ENCODE measurements at places on chromosomes 7 and 10.

DNA sequence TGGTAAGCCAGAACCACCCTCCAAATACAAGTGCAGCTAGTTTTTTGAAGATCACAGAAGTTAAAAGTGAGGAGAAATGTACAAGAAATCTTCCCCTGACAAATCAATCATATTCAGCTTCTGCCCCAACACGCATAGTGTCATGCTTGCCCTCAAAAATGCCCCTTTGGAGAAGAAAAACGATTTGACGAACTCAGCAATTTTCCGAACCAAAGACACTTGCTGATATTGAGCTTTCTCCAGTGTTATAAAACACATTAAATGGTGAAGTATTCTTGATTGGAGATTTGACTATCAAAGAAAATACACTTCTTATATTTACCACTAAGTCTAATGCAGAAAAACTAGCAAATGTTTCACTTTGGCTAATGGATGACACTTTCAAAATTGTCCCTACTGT lies 195.5 kb downstream of the ETV1 start:
- DNase-seq: no peak

GRCh38 chr10:122078965-122079795 lies 90.2 kb downstream of the TACC2 start:
- DNase-seq: no peak

DNA sequence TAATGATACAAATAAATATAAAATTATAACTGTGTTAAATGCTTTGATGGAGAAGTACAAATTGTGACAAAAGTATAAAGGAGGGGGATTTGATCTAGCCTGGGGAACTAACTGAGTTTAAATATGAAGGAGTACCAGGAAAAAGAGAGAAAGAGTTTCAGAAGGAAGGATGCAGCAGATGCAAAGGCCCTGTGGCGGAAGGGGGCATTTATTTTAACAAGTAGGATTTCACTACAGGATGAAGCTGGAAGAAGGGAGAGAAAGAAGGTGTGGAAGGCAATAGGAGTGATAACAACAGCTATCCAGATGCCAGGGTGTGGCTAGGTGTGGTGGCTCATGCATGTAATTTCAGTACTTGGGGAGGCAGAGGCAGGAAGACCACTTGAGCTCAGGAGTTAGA lies 55.8 kb downstream of the AKR1B1 start:
- DNase-seq: no peak

- DNase-seq: no peak
Measured at GRCh38 chr10:123149568-123150270, 1.8 kb downstream of the HMX2 start.

- DNase-seq: no peak
Measured at GRCh38 chr7:80089366-80089765, 45.3 kb upstream of the GNAI1 start.

- DNase-seq: no peak
Measured at GRCh38 chr7:152600266-152600665, 75.7 kb downstream of the XRCC2 start.

GRCh38 chr7:97001221-97001620 lies 4.1 kb upstream of the DLX6 start:
- no peak for DNase-seq

- DNase-seq: no peak
Measured at GRCh38 chr7:71912476-71912875, 499.7 kb downstream of the CALN1 start.

- DNase-seq: no peak
Measured at GRCh38 chr7:19215412-19215811, 70.2 kb upstream of the FERD3L start.

DNA sequence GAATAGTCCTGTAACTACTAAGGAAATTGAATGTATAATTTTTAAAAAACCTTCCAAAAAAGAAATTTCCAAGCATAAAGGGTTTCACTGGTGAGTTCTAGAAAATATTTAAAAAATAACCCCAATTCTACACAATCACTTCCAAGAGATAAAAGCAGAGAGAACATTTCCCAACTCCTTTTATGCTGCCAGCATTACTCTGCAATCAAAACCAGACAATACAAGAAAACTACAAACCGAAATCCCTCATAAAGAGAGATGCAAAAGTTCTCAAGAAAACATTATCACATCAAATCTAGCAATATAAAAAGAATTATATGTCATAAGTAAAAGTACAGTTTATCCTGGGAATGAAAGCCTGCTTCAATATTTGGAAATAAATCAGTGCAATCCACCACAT lies 84.8 kb downstream of the OAT start:
- no peak for DNase-seq

DNA sequence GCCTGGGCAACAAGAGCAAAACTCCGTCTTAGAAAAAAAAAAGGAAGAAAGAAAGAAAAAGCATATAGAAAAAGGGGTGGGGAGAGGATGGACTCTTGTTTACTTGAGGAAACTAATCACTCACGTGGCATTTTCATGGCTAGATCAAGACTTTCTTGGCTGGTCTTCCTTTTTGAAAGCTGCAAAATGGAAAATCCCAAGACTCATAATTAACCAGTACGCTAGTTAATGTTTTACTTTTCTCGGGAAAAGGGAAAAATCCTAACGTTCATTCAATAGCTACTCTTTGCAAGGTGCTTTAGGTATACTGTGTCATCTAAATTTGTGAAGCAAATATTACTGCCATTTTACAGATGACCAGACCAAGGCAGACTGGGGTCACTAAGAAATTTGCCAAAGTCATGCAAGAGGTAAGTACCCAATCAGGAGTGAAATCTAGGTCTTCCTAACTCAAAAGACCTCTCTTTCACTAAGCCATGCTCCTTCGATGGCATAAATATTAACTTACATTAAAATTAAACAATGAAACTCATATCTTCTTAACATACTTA lies 24.4 kb downstream of the NAPEPLD start:
- DNase-seq: no peak

DNA sequence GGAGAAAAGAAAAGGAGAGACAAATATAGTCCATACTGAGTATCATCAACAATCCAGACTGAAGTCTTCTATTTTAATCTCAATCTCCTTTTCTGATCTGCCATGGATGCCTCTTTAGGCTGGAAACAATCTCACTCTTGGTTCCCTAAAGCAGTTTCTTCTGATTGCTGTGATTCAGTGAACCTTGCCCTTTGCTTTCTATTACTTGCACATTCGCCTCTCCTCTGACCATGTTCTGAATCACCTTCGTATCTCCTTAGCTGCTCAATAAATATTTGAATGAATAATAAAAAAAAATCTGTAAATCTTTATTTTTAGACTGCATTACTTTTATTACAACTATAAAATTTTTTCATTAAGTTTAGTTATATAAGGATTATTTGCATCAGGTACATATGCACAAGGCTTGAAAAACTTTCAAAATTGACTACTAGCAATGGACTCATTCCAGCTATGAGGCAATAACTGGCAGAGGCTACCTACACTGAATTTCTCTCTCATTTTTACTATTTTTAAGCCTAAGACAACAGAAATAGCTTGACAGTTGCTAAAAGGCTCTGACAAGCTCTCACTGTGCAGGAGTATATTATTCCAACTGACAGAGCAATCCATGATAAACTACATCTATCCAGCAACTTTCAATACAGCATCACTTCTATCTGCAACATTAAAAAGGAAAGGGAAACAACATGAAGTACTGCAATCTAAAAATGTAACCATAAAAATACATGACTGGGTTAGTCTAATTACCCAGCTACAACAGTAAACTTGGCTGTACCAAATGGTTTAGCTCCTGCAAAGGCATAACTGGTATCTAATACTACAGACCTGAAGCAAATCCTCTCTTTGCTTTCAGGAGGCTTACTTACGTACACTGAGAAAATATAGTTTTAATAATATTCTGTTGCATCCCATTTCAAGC lies 25.6 kb downstream of the TM9SF3 start:
- no peak for DNase-seq

- no peak for DNase-seq
Measured at GRCh38 chr7:105202616-105203015, 186.1 kb downstream of the SRPK2 start.

GRCh38 chr7:145902123-145902522 lies 214.5 kb upstream of the CNTNAP2 start:
- no peak for DNase-seq

- DNase-seq: no peak
Measured at GRCh38 chr10:109166935-109167334, 756.4 kb downstream of the XPNPEP1 start.

DNA sequence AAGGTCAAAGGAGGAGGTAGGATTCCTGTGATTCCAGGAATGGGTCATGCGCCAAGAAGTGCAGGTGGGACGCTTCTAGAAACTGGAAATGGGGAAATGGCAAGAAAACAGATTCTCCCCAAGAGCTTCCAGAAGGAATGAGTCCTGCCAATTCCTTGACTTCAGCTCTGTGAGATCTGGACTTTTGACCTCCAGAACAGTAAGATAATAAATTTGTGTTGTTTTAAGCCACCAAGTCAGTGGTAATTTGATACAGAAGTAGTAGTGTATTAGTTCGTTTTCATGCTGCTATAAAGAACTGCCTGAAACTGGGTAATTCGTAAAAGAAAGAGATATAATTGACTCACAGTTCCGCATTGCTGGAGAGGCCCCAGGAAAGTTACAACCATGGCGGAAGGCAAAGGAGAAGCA lies 178.6 kb upstream of the GALNT17 start:
- DNase-seq: no peak

- DNase-seq: no peak
Measured at GRCh38 chr7:114540291-114540690, 125.7 kb downstream of the FOXP2 start.

DNA sequence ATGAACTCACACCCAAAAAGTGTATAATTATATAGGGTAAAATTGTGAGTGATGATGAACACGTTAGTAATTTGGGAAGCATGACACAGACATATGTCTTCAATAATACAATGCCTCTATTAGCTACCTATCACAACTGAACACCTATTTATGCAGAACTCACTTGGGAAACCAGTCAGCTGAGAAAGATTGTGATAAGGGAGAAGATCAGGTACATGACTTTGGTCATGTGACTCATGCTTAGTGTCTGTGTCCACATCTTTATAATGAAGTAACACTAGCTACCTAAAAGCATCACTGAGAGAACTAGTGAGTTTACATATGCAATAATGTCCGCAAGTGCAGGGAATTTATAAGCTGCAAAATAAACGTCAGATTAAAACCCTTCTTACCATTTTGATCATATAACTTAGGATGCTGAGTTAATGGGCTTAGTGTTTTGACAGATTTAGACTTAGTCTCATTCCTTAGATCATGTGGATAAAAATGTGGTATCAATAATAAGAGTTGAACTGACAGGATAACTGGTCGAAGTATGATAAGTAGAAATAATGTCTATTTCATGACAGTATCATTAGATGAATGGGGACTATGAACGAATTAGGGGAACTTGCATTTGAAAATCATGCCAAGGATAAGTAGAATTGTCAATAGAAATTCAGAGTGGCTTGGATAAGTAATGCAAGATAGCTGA lies 11.6 kb downstream of the VWDE start:
- DNase-seq: no peak

- no peak for DNase-seq
Measured at GRCh38 chr10:99880080-99880835, 97.8 kb downstream of the ABCC2 start.

- no peak for DNase-seq
Measured at GRCh38 chr7:7516156-7516555, 19.5 kb downstream of the COL28A1 start.

DNA sequence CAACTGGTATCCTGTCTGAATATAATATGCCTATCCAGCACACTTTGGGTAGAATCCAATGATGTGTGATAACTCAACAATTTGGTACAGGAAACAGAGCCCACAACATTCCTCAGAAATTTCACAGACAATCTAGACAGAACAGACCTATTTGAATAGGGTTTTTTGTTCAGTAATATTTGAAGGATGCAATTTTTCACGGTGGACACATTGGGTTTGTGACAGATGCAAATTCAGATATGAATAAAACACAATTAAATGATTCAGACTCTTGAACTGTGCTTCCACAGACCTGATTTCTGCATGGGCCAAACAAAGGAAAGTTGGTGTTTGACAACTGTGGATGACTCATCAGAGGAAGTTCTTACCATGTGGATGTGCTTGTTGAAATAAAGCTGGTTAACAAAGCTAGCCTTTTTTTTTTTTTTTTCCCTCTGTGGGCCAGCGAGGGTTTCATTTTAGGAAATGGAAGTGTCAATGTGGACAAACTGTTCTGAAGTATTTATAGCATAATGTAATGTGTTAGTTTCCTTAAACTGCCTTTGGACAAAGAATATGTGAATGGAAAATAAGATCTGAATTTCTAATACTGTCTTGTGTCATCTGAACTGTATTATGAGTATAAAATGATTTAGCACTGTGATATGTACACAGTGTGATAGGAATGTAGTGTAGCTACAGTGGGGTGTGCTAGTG lies 43.2 kb upstream of the FAM133B start:
- DNase-seq: no peak

DNA sequence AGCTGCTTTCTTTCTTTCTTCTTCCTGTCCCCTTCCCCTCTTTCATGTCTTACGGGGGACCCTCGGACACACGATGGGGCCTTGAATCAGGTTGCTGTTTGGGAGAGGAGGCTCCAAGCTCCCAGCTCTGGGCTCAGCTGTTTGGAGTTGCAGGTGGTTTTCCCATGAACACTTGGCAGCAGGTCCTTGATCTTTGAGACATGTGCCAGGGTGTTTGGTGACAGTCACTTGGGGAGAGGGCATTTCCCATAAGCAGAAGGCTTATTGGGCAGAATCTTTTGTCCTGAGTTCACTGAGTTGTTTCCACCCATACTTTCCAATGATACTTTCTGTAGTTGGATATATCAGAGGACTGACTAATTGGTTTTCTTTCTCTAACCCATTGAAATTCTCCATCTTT lies 104.7 kb upstream of the SH2B2 start:
- no peak for DNase-seq

DNA sequence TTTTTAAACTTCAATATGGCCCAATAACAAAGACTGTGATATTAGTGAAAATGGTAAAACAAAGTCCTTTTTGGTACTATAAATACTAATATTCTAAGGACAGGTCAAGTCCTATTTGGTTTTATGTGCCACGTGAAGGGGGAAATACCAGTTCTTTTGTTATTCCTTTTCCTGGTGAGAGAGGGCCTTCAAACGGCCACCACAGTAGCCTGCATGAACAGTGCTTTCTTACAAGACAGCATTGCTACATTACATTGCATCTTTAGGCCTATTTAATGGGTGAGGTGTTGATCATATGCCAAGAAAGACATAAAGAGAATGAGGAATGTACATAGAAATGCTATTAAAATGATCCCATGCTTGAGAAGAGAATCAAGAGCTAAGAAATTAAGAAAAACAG lies 214.8 kb downstream of the LRRTM3 start:
- no peak for DNase-seq

DNA sequence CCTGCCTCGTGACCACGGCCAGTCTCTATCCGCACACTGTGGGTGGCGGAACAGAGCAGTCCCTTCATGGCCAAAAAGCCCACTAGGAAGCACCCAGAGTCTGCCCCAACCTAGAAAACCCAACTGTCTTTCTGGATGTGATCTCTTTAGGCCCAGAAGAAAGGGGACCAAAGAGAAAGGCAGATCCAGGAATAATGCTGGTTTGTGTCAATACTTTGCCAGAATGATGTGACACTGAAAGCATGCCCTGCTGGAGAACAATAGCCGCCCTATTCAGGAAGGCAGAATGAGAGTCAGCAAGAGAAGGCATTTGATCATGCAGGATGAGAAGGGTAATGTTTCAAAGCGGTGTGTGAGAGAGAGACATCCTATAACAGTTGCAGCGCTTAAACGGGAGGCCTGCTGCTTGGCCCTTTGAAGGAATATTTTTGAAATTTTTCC lies 274.7 kb downstream of the USP6NL start:
- no peak for DNase-seq
